ENCODE measurements at places on chromosomes 12 and 14.

DNA sequence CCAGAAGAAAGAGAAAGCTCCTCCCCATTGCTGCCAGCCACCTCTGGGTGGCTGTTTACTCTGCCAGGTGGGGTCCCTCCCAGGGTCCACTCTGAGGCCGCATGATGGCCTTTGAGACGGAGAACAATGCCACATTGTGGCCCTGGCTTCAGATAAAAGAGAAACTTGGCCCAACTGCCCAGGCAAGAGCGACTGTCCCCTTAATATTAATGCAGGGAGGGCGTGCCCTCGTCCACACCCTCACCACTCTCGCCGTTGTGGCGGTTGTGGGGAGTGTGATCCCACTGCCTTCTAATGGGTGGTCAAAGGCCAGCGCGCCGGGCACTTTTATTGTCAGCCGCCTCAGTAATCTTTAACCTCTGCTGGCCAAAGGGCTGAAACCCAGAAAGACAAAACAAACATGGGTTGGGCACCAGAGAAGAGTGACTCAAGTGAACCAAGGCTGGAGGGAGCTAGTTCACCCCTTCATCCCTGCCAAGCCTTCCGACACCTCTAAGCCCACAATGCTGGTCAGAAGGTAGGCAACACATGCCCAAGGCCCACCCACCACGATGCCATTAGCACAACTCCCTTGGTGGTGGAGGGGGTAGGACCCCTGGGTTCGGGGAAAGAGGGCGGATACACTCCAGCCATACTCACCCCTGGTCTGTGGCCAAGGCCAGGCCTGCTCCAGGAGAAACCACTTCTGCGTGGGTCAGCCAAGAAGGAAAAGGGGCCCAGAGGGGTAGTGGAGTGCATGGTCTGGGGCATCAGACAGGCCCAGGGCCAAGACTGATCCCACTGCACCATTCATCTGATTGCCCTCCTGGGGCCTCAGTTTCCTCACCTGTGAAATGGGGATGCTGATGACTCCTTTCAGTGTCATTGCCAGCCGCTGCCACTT, 44.5 kb upstream of the BCL11B start:
- DNase-seq: no peak

GRCh38 chr14:38623661-38624060, 367.8 kb upstream of the CLEC14A start:
- no peak for DNase-seq

- no peak for DNase-seq
Observed at GRCh38 chr12:42019746-42020145, 124.9 kb downstream of the GXYLT1 start.

- DNase-seq: peak; percentile 24
Observed at GRCh38 chr12:13211859-13212664, 15.5 kb downstream of the EMP1 start.

GRCh38 chr14:105257464-105257863, 9.1 kb downstream of the BTBD6 start:
- DNase-seq: no peak

GRCh38 chr12:45244561-45245343, 28.9 kb downstream of the ANO6 start:
- no peak for DNase-seq

DNA sequence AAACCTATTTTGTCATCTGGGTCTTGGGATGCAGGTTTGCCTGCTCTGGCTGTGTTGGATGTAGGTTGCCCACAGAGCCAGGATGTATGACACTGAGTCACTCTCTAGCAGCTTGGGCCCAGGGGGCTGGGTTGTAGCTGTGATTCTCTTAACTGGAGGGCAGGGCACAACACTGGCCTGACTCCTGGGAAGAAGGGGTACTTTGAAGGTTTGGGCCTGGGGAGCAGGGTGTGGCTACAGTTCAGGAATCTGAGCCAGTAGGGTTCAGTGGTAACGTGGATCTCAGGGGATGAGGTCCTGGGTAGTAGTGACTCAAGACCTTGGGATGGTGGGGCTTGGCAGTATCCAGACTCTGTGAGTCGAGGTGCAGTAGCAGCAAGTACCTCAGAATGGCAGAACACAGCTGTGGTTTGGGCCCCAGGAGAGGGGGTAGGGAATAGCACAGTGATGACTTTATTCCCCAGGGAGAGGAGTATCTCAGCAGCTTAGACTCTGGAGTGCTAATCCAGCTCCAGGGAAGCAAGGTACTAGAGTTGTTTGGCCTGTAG, 25.7 kb downstream of the TBC1D15 start:
- DNase-seq: no peak

GRCh38 chr14:79098324-79098723, 928.2 kb downstream of the NRXN3 start:
- no peak for DNase-seq

GRCh38 chr14:104158827-104159798, 20.7 kb downstream of the KIF26A start:
- DNase-seq: no peak

DNA sequence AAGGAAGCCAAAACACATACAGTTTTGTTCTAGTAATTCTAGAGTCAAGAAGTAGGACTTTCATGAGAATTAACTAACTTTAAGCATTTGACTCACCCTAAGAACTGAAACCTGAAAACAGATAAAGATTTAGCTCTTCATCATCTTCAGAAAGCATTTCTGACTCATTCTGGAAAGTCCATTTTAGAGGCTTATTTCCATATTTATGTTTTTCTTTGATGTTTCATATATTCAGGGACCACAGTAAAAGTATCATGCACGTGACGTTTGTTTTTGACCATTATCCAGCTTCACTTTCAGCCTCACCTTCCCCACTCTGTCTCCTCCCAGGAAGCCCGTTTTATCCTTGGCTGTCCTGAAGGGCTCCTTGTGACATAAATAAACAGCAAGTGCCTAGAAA, 79.2 kb downstream of the MDGA2 start:
- no peak for DNase-seq

DNA sequence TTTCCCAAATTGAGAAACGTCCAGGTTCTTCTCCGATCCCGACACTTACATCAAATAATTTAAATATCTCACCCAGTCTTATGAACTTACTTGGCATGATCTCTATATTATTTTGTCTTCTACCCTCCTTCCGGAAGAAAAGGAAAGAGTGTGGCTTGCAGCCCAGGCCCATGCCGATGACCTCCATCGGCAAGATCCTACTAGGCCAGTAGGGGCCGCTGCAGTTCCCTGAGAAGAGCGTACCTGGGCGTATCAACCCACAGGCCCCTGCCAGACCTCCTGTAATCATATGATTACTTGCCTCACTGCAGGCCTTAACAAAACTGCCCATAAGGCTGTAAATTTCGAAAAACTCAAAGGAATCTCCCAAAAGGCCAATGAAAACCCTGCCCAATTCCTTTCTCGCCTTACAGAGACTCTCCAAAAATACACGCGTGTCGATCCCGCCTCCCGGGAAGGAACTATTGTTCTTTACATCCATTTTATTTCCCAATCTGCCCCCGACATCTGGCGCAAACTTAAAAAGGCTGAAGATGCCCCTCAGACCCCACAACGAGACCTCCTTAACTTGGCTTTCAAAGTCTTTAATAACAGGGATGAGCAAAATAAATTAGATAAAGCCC, 69.6 kb downstream of the MOK start:
- no peak for DNase-seq

GRCh38 chr12:31966558-31967205, 7.5 kb downstream of the RESF1 start:
- DNase-seq: no peak

GRCh38 chr14:78904094-78904493, 733.9 kb downstream of the NRXN3 start:
- no peak for DNase-seq

GRCh38 chr14:33904609-33905008, 46.3 kb downstream of the EGLN3 start:
- DNase-seq: no peak

DNA sequence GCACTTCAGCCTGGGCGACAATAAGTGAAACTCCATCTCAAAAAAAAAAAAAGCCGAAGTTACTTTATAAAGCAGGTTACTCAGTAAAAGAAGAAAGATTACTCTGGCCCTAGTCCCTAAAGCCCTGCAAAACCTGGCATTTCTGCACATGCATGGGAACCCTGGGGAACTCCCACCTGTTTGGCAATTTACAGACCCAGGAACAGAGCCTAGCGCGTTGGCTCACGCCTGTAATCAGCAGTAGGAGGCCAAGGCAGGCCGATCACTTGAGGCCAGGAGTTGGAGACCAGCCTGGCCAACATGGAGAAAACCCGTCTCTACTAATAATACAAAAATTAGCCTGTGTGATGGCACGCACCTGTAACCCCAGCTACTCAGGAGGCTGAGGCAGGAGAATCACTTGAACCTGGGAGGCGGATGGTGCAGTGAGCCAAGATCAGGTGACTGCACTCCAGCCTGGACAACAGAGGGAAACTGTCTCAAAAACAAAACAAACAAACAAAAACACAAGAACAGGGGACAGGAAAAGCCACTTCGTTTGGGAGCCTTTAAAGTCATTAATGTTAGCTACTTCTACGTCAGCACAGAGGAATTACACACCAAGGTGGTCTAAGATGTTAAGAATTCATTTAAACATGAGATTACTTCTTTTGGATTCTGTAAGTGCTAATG, 34.1 kb upstream of the SPTSSA start:
- DNase-seq: no peak

DNA sequence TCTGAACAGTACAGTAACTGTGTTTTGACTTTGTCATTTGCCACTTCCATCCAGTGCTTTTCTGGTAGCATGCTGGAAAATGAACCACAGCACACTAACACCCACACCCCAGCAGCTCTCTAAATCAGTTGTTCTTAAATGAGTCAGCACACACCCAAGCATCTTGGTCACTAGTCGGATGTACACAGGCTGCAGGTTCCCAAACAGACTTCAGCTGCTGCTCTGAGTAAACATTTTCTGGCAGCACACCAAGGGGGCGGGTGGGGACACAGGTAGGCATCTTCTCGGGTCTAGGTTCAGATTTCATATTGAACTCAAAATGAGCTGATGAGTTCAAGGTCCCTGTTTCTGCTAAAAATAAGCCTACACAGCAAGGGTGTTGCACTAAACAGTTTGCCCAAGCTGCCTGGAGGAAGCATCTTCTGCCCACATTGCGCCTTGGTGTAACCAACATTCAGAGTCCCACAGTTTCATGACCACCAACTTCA, 39.8 kb downstream of the IFNG start:
- no peak for DNase-seq

- DNase-seq: no peak
Observed at GRCh38 chr12:12210983-12211382, 55.9 kb downstream of the LRP6 start.

GRCh38 chr14:75660238-75660629, 442 bp downstream of the ERG28 start:
- DNase-seq: no peak

- DNase-seq: no peak
Observed at GRCh38 chr12:75549989-75550388, 38.6 kb upstream of the KRR1 start.

- DNase-seq: no peak
Observed at GRCh38 chr12:51921017-51921725, 13.9 kb downstream of the ACVRL1 start.

DNA sequence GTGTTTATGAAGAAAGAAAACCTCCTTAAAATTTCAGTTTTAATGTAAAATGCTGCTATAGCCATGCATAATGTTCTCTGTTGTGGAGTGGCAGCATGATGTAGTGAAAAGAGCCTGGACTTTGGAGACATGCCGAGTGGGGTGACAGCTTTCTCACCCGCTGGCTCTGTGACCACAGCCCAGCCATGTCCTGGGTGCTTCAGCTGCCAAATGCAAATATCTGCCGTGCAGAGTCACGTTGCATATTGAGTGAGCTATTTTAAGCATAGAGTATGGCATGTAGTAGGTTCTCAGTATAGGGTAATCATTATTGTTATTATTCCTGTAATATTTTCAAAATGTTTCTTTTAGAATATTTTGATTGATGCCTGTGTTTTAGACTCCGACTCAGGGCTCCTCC, 15.5 kb upstream of the TCTN2 start:
- no peak for DNase-seq

DNA sequence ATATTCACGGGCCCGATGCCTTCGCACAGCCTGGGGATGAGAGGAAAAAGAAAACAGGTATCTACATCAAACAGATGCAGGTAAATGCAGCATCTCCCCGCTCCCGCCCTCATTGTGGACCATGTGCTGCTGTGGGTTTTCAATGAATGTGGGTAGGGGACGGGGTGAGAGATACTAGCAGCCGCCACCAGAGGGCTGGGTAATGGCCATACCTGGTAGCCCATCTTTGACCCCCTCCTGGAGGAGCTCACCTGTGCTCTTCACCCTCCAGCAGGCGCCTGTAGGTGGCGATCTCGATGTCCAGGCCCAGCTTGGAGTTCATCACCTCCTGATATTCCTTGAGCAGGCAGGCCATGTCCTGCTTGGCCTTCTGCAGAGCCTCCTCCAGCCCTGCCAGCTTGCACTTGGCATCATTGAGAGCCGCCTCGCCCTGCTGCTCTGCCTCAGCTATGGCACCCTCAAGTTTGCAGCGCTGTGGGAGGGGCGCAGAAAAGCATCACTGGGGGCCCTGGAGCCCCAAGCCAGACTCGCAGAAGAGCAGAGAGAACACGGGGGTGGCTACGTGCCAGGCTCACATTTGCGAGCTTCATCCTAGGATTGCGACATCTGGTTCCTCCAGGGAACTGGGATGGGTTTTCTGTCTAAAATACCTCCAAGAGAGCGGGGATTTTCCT, 10.2 kb downstream of the KRT82 start:
- DNase-seq: no peak

DNA sequence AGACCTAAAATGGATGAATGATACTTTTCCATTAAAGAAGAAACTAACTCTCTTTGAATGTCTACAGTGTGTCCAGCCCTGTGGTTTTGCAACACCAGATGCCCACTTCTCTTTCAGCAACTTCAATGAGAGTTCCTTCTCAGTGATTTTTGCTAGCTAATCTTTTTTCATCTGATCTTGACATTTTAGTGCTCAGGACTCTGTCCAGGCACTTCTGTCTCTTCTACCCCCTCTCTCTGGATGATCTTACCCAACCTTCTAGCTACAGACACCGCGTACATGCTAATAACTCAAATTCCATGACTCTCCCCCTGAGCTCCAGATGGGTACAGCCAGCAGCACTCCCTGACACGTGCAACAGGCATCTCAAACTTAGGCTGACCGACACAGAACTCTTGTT, 161.1 kb upstream of the FOXN3 start:
- no peak for DNase-seq

- no peak for DNase-seq
Observed at GRCh38 chr14:29454026-29454693, 473.5 kb downstream of the PRKD1 start.

- no peak for DNase-seq
Observed at GRCh38 chr14:55038708-55039107, 11.7 kb downstream of the SOCS4 start.
